NCI-H510A (cell line): ENCODE measurements at places on chromosomes 2 and 18.

DNA sequence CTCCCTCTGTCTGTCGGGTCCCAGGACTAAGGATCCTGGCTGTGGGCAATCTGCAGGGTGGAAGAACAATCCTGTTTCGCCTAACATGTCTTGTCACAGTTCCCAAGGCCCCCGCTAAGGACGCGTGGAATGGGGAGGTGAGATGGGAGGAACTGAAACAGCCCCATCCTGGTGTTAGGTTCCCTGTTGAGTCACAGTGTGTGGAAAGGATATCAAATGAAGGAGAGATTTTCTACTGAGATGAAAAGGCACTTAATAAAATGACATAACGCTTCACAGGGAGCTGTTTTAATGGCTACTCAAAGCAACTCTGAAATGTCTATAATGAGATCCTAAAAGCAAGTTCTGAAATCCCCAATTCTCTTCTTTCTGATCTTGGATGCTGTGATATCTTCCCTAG, 52.5 kb downstream of the RAB31 start:
- no peak for DNase-seq

DNA sequence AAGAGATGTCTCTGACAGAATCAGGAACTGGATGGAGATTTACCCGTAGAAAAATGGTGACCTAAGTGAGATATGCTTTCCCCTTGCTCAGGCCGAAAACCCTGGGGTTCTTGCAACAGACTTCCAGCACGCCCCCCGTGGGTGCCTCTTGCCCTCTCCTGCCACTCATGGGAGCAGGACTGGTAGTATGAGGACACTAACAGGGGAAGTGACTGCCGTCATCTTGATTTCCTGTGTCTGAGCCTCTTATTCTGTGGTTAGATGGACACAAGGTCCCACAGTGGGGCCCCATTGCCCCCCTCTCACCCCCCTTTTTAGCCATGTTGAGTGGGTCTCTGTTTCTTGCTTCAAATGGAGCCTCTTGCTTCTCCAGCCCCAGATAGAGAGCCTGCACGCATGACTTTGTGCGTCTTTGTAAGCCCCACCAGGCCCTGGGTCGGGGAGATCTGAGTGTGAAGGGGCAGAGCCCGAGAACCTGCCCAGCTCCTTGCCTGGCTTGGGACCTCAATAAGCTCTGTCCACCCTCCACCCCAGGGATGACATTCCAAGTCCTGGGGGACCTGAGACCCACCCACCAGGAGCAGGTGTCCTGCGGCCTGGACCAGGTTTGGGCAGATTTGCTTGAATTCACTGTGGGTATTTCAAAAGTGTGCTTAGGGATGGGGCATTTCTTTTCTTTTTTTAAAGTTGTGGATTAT, 12.6 kb downstream of the GNLY start:
- DNase-seq, result no peak

GRCh38 chr2:2912293-2912692, 465.3 kb downstream of the EIPR1 start:
- no peak for DNase-seq

DNA sequence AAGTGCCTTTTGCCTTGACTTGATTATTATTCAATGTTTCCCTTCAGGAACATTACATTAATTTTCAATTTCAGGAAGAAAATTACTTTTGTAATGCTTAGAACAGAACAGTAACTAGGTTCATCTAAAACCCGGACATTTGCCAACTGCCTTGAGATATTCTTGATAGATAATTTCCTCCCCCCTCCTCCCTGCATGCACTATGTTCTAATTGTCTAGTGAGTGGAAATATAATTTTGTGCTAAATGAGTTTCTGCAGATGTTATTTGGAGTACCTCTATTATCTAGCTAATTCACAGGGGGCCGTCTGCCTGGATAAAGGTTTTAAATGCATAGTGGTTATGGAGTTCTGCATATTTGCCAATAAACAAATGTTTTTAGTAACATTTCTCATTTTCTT, 200.3 kb upstream of the SLC39A10 start:
- no peak for DNase-seq
